ENCODE measurements at places on chromosomes 11 and 22.

DNA sequence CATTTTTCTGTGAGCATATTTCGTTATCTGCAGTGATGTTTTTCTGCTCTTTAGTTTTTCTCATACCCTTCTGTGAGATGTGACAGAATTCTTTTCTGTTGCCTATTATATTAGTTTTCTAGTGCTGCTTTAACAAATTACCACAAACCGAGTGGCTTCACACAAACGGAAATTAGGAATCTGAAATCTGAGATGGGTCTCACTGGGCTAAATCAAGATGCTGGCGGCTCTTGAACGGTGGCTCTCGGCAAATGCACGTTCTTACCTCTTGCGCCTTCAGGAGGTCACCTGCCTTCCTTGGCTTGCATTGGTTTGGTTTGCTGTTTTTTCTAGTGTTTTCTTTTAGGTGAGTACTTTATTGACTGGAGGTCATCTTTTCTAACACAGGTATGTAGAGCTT is 13.0 kb downstream of the ZBED4 start:
- no peak for DNase-seq

- no peak for DNase-seq
Measured at GRCh38 chr11:95456714-95457491, 225.9 kb upstream of the SESN3 start.

GRCh38 chr11:134469627-134470026 is 57.6 kb upstream of the B3GAT1 start:
- DNase-seq: no peak

DNA sequence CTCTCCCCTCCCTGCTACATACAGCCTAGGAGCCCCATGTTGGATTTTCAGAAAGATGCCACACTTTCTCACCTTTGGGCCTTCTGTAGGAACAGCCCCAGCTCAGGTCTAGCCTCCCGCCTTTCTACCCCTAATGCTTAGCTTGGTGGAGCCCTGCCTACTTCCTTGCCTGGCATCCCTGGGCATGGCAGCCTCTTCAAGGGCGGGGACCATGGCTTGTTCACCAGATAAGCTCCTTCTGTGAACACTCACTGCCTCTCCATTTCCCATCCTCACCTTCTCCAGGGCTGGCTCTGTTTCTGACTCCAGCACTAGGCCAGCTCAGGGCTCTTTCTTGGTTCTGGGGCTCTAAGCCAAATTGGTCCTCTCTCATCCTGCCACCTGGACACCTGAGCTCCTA is 1.4 kb downstream of the SEPTIN3 start:
- no peak for DNase-seq

DNA sequence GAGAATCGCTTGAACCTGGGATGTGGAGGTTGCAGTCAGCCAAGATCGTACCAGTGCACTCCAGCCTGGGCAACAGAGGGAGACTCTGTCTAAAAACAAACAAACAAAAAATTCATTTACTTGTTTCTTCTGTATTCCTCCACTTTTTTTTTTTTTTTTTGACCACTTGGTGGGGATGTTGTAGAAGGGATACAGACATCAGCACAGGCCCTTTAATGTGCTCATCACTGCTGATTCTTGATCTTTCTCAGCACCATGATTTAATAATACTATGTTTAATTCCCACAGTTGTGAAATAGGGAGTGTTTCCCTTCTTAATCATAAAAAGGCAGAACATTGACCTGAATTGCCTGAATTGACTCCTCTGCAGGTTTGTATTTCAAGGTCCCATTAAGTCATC is 4.5 kb downstream of the TTC9C start:
- DNase-seq: peak; percentile 8

DNA sequence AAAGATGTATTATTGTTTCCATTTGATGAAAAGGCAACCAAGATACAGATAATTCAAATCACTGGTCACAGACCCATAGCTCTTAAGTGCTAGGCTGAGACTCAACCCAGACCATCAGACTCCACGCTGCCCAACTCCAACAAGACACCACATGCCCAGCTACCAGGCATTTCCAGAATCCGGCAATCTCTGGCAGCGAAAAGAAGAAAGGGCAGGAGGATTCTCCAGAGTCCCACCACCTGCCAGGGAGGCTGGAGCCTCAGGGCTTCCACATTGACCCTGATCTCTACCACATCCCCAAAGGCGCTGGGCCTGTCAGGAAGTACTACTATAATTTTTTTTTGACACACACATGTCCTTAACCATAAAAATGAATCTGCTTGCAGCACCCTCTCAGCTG is 61.4 kb upstream of the ARFGAP3 start:
- DNase-seq: no peak

DNA sequence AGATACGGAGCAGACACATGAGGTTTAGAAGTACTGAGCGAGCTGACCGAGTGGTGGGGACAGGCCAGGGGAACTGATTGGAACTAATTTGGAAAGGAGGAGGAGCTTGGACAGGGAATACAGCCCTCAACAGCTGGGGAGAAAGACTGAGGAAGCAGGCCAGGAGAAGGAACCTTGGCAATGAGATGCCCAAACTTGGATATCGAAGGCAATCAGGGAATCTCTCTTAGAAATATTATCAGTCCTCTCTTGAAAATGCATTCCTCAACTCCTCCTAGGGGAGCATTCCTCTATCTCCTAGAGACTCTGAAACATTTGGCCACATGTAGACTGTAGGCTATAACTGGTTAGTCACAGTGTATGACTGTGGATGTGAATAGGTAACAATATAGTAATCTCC is 284.6 kb downstream of the GUCY1A2 start:
- DNase-seq: no peak

DNA sequence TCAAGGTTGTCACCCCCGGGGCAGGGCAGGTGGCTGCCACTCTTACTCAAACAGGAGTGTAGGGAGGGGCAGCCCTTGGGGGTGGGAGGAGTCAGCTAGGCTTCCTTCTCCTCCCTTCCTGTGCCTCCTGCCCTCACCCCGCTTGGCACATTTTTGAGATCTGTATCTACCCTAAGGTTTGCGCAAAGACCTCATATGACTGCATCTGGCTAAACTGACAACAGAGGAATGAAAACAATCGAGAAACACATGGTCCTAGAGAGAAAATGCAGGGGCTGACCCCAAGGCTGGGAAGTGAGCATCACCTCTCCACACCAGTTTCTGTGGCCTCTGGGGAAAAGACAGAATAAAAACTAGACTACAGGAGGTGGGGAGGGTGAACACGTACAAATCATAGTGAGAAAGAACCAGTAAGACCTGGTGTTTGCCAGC is 28.1 kb downstream of the IGSF9B start:
- DNase-seq: peak; percentile 67

GRCh38 chr22:44714703-44715350 is 12.8 kb downstream of the PRR5 start:
- DNase-seq: no peak

DNA sequence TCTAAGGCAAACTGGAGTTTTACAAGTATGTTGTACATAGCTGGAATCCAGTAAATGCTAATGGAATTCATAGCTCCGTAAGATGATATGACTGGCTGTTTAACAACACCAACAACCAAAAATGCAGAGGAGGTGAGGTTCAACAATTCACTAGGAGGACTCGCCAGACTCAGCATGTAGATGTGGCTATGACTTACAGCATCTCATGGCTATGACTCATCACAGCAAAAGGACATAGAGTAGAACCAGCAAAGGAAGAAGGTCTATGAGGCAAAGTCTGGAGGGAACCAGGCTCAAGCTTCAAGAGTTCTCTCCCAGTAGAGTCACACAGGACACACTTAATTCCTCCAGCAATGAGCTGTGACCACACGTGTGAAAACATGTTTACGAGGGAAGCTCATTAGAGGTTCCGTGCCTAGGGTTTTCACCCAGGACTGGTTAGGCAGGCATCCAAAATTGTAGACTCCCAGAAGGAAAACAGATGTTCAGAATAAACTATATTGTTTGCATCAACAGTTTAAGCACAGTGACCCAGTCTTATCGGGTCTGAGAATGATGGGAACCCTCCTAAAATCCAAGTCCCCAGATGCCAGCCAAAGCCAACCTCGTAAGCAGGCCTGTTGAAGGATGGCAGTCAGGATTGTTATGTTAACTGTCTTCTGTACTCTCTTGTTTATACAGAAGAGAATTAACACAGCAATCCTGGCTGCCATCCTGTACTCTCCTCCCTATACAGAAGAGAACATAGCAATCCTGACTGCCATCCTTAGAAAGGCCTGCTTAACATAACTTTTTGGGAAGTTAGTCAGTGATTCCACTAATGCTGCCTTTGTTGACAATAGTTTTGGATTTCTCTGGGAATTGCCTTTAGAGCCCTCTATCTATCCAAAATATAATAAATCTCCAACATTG is 116.6 kb downstream of the LARGE1 start:
- DNase-seq: no peak

GRCh38 chr11:28981381-28981780 is 873.2 kb downstream of the METTL15 start:
- DNase-seq: no peak

DNA sequence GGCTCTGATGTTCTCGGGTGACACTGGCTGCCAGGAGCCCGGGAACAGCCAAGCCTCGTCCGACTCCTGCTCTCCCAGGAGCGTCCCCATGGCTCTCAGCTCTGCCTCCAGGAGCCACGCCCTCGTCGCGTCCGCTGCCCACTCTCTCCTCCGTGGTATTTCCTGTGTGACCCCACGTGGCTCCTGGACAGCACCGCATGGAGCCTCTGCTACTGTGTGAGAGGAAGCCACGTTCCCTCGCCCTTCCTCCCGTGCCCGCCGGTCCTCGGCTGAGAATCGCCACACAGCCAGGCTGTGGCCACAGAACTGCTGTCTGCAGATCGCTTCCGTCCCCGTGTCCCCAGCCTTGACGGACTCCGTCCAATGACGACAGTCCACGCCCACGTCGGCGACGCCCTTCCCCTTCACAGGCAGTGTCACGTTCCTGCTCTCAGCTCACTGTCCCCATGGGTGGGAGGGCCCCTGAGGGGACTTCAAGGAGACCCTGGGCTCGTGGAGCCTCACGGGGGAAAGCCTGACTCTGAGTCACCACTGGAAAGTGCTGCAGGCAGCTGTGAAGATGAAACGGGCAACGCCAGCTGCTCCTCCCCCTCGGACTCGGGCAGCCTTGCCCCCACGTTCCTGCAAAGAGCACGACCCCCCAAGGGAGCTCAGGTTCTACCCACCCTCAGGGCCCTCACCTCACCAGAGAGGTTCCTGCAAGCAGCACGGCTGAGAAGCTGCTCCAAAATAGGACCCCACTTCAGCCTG is 458.5 kb downstream of the BRD1 start:
- DNase-seq: peak; percentile 55

DNA sequence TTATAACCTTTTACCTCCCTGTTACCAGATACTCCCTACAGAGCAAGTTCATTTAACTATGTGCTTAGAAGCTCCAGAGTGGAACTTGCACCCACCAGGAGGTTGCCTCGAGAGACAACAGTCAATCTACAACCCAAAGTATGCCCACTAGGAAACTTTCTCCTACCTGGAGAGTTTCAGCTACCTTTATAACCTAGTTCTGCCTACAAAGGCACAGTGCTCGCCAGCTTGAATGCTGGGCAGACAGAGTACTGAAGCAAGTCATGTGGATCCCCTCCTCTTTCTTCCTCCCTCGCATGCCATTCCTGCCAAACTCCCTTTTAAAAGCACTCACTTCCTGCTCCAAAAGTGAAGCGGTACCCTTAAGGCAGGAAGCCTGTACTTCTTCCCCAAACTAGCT is 258.9 kb downstream of the SWAP70 start:
- DNase-seq: no peak

DNA sequence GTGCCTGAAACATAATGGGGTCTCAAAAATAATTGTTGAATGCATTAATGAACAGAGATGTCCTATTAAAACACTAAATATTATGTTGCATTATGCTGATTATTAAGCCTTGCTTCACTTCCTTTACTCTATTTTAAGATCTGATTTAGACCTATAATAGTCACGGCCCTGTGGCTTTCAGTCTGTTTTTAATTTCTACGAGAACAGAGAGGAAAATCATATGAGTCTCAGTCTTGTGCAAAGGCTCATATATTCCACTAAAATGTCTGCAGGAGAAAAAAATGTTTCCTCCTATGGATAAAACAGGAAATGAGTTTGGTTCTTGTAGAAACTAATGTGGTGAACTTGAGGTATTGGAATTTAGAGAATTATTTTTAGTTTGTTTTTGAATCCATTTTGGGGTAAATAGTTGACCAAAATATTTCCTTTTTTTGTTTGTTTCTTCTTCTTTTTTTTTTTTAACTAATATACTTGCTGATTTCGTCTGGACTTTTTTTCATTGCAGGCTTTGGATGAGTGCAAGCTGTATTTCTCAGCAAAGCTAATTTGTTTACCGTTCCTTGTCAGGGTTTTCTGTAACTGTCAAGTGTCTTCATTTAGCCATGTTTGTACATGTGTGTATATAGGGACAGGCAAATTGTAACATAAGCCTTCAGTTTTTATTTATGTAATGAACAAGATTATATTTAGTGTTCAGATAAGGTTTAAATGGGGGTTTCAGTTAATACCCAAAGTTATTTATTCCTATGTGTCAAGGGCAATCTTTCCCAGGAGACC is 139.1 kb upstream of the DDI1 start:
- DNase-seq: no peak

GRCh38 chr22:19238900-19239299 is 52.6 kb downstream of the CLTCL1 start:
- no peak for DNase-seq

- no peak for DNase-seq
Measured at GRCh38 chr11:24351179-24351578, 145.7 kb upstream of the LUZP2 start.

DNA sequence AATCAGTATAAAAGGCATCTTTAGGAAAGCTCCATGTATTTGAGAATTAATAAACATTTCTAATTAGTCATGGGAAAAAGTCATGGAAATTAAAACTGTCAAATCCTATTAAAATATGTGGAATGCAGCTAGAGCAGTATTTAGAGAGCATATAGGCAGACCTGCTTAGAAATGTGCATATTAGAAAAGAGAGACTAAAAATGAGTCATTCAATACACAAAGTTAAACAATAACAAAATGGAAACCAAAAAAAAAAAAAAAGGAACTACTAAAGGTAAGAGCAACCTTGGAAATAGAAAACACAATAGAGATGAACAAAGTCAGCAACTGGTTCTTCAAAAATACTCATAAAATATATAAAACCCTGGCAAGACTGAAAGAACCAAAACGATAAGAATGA is 59.7 kb upstream of the RASSF10 start:
- DNase-seq: no peak

DNA sequence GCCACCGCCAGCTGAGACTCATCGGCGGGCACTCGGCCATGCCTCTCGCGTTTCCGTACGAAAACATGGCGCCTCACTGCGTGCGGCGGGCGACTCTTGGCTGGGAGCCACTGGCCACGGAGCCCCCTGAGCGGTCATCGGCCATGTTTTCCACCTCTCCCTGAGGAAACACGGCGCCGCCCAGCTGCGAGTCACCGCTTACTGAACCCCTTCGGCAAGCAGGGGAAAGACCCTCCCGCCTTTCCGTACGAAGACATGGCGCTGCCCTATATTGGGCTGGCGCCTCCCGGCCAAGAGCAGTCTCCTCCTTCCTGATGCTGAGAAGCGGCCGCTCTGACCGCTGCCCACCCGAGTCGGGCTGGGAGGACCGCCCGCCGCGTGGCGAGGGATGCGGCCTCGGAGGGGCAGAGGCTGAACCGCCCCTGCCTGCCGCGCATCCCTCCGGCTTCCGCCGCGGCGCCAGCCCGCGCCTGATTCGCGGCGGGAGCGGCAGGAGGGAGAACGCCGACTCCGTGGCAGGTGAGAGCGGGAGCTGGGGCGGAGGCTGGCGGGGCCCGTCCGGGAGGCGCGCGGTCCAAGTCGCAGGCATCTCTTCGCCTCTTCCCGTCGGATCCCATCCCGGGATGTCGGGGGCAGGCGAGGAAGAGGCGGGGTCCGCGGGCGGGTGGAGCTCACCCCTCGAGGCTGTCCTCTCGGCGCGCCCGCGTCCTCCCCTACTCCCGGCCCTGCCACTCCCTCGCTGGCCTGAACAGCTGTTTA is at the start of gene TCP11L1:
Gene TCP11L1 (plus strand): TSS at position 299 of the 759 bp plus-strand sequence. CDS start 4,202 bp downstream, outside the sequence.
- peak; percentile 87 for DNase-seq

All from NCI-H1436 (cell line).